ENCODE measurements at places on chromosomes 7 and 10.

DNA sequence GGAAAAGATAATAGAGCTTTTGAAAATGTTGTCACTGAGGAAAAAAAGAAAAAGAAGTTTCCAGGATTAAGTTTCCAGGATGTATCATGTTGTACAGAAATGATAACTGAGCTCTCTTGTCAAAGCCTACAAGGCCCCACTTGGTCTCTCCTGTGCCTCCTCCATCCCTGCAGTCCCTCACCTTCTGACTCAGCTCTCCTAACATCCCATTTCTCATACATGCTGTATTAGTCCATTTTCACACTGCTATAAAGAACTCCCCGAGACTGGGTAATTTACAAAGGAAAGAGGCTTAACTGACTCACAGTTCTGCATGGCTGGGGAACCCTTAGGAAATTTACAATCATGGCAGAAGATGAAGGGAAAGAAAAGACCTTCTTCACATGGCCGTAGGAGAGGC, 3.8 kb upstream of the DGKI start:
- no peak for DNase-seq

DNA sequence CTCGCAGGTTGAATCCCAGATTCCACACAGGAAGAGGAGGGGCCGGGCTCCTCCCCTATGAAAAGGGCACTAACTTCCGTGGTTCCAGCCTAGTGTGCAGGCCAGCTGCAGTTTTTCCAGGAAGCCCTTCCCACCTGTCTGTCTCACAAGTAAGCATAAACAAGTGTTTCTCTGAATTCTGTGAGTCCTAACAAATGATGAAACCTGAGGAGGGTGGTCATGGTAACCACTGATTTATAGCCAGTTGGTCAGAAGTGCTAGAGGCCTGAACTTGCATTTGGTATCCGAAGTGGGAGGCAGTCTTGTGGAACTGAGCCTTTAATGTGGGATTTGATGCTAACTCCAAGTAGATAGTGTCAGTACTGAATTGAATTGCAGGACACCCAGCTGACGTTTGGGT, 54.7 kb upstream of the STEAP4 start:
- no peak for DNase-seq

GRCh38 chr7:148622887-148623585, 32.5 kb downstream of the C7orf33 start:
- DNase-seq: no peak

DNA sequence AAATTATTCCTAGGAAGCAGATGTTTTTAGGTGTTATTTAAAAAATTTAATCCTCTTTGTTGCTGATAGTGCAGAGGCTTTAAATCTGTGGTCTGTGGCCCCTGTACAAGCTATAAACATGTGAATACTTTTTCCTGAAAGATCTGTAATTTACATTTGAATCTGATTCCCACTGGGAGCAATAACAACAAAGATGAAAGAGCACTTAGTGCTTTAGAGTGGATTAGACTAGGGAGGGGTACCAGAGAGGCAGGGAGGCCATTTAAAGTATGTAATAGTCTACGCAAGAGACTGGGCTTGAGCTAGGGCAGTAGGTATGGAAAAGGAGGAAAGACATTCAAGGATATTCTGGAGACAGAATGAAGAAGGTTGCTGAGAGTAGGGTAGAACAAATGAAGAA, 19.1 kb downstream of the BTRC start:
- no peak for DNase-seq

DNA sequence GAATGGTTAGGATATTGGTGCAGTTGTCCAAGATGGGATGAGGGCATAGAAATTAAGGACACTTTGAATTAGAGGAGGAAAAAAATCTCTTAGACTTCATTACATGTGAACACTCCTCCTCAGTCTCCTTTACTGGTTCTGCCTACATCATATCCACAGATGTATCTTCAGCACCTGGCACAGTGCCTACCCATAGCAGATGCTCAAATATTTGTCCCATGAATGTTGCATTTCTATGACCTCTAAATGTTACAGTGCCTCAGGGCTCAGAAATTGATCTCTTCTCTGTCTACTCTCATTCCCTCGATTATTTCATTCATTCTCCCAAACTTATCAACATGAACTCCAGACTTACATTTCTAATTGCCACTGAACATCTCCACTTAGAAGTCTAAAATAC, 17.1 kb downstream of the CNNM1 start:
- no peak for DNase-seq

DNA sequence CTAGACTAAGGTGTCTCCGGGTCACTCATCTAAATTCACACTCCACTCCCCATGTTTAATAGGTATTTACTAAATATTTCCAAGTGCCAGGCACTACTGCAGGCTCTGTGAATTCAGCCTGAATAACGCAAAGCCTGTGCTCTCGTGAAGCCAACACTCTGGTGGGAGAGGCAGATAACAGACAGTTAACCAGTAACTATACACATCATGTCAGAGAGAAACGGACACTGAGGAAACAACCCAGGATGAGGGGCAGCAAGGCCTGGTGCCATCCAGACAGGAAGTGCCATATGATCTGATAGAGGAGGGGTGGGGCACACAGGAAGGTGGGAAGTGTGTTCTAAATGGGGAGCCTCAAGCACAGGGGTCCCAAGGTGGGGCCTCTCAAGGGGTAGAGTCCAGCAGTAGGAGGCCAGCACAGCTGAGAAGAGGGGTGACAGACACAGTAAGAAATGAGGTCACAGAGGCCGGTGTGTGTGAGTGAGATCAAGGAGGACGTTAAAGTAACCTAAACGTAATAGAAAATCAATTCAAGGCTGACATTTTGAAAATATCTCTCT, 85.3 kb downstream of the LARP4B start:
- DNase-seq: no peak

GRCh38 chr7:66047426-66047825, 28.2 kb upstream of the ASL start:
- no peak for DNase-seq

GRCh38 chr7:121428855-121429489, 32.9 kb upstream of the FAM3C start:
- no peak for DNase-seq

DNA sequence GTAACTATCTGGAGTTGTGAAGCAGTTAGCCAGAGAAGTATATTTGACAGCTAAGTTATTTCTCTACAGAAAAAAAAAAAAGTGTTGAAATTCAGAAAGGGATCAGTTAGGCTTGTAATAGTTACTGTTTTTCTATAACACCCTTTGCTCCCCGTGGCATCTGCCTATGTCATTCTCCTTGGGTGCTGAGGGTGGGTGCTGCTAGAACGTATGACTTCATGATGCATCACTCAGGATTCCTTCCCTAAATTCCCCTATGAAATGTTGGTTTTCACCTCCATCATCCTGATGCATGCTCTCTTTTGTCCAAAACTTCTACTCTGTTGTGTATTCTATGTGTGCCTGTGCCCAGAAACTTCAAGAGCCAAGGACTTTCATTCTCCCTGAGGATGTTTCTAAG, 536.4 kb downstream of the GRM8 start:
- DNase-seq: no peak

DNA sequence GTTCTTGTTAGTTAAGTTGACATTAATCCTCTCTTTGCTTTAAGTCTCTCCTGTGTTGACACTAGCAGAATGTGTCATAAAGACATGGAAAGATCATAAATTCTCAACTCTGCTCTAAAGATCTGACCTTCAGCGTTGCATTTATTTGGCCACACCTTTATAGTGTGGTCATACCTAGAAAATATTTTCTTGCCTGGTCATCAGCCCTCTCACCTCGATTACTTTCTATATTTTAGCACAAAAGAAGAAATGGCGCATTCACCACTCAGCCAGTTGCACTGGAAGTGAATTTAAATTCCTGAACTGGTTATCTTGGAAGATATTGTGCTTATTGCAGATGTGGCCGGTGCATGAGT, 96.7 kb upstream of the PDCD4 start:
- DNase-seq: no peak

DNA sequence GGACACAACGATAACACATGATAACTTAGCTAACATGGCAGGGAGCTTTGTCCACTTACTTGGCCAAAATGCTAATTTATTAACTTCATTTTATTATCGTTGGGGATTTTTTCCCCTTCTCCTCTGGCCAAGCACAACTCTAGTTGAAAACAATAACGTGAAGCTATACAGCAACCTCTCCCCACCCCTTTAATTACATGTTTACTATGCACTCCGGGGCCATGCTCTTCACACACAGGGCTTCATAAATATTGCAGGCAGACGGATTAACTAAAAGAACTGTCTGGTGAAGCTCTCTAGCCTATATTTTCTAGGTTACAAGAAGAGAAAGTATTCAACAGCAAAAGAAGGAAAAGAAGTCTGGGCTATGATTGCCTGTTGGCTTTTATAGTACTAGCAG, 51.7 kb downstream of the XRCC2 start:
- DNase-seq: no peak

GRCh38 chr10:120205368-120206018, 251.5 kb upstream of the PLPP4 start:
- no peak for DNase-seq

DNA sequence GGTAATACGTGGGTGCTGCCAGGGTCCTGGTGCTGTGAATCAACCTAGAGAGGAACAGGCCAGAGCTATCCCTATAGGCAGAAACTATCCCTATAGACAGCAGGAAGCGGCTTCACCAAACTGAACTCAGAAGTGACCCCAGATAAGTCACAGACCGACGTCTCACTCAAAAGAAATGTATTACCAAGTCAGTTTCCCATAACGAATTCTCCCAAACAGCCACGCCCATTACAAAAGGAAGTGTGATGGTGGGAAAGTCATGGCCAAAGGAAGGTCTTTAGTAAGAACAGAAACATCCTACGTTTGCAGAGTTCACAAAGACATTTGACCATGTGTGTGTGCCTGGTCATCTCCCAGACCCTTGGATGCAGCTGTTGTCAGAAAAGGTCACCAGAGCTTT, 470.8 kb upstream of the ADARB2 start:
- DNase-seq: no peak

DNA sequence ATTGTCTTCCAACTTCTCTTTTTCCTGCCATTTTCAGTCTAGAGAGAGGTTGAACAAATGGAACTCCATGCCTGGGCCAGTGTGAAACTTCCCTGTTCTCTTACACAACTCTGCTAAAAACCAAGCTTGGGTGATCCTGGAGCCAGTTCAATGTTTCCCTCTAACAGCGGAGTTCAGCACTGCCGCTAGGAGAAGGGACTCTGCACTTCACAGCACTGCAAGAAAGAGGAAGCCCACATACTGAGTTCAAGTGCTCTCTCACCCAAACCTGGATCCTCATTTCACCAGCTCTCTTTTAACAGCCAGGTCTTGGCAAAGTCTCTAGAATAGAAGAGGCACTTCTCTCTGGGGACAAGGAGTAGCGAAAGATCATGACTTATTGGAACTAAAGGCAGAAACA, 18.8 kb downstream of the FOXI2 start:
- DNase-seq: no peak

DNA sequence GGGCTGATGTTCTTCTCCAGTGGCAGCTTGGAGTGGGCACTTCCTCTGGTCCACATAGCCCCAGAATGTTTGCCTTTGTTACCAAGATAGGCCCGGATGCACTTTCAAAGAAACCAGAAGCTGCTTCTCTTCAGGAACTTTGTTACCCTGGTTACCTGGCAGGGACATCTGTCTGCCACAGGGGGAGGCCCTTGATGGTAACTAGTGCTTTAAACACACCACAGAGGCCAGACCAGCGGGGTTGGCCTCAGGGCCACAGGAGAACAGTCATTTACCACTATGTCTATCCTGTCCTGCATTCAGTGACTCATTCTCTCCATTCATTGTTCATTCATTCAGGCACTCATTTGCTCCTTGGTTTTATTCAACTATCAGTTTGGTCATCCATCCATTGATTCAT, 11.9 kb upstream of the PLEKHA1 start:
- DNase-seq: no peak

DNA sequence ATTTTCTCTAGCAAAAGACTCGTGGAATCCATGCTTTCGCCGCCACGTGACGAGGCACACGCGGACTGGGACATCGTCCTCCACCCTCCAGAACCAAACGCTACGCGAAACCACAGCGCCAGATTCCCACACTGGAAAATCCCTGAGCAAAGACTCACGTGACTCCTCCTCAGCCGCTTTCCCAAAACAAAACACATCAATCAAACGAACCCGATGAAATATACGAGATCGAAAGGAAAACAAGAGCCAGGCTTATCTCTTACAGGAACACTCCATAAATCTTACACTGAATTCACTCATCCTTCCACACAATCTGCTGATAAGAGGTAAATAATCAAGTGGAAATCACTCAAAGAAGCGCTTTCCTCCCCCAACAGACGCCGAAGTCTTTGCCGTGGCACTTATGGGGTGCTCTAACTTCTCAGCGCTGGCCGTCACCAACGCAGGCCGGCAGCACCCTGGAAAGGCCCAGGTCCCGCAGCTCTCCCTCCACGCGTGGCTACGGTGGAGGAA, 23.8 kb downstream of the DIP2C start:
- DNase-seq: no peak

DNA sequence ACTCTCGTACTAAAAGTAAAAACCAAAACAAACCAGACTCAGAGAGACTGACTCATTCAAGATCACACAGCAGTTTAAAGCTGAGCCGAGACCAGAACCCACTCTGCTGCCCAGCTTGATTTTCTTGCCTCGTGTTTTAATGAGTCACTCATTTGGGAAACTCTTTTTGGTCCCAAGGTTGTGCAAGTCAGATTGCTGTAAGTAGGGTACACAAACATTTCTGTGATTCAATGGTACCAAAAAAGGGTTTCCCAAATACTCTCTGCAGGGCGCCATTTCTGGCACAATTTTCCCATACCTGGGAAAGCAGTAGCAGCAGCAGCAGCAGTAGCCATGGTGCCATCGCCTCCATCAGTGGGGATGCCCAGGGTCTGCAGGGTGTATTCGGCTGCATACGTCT, 69.9 kb downstream of the ASAH2B start:
- no peak for DNase-seq

DNA sequence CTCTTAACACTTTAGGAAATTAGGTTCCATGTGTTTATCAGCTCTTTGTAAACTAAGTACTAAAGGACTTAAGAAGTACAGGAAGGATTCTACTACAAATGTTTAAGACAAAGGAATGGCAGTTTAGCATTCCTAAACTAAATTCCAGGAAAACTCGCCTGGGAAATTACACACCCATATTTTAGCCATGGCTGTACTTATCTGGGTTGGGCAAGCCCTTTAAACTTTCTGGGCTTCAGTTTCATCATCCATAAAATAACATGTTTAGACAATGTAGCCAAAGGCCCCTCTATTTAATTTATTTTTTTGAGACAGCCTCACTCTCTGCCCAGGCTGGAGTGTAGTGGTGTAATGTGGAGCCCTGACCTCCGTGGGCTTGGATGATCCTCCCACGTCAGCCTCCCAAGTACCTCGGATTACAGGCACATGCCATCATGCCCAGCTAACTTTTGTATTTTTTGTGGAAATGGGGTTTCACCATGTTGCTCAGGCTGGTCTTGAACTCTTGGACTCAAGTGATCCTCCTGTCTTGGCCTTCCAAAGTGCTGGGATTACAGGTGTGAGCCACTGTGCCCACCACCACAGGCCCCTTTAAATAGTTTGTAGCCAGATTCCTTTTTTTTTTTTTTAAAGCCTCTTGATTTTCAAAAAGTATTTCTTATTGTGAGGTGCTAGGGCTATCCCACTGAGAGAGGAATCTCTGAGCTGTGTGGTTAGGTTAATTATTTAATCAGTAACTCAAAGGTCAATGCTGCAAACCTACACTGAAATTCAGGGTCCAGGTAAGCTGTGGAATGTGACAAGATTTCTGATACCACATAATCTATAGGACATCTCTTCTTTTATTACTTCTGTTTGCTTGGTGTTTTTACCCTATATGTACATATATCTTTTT, 32.1 kb downstream of the TMEM60 start:
- DNase-seq: no peak

All from thymus (tissue), 14 donors.